ENCODE measurements at places on chromosomes 16 and 17.

GRCh38 chr17:12974005-12974531 lies 43.8 kb downstream of the ELAC2 start:
- DNase-seq = no peak

DNA sequence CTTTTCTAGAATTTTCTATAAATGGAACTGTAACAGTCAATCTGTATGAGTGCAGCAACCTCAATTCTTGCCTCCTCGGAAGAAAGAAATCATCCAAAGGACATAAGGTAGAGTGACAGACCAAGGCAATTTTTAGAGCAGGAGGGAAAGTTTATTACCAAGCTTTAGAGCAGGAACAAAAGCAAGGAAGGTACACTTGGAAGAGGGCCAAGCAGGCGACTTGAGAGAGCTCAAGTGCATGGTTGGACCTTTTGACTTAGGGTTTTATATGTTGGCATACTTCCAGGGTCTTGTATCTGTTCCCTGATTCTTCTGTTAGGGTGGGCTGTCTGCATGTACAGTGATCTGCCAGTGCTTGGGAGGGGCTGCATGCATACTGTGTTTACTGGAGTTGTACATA lies 50.3 kb downstream of the SCNN1G start:
- DNase-seq = no peak

DNA sequence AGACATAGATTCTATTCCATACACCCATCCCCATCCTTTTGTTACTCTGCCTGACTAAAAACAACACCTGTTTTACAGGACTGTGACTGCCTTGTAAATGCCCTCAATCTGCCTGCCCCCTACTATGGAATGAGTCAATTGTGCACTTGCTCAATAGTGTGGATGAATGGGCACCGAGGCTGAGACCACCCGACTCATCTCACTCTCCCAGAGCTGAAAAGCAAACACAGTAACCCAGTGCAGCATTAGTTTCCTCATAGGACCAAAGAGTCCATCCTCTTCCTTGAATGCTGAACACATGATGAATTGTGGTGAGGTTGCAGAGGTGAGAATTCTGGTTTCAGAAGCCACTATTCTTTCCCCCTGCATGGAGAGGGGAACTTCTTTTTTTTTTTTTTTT lies 233.7 kb downstream of the ZFHX3 start:
- DNase-seq = no peak

DNA sequence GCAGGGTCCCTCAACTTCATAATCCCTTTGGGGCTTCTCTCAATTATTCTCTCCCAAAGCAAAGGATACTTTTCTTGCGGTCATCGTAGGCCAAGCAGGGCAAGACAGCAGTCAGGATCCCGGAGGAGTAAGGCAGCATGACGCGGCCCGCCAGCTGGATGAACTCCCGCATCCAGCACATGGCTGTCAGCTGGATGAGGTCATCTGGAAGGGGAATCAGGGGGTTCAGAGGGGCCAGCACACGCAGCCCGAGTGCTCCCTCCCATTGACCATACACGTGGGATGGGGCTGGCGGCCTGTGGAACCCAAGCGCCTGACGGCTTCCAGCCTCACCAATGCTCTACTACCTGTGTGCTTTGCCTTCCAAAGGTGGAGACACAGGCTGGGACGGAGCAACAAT lies 19.2 kb downstream of the VAC14 start:
- no peak for DNase-seq
